ENCODE measurements at places on chromosomes 6 and 20.

DNA sequence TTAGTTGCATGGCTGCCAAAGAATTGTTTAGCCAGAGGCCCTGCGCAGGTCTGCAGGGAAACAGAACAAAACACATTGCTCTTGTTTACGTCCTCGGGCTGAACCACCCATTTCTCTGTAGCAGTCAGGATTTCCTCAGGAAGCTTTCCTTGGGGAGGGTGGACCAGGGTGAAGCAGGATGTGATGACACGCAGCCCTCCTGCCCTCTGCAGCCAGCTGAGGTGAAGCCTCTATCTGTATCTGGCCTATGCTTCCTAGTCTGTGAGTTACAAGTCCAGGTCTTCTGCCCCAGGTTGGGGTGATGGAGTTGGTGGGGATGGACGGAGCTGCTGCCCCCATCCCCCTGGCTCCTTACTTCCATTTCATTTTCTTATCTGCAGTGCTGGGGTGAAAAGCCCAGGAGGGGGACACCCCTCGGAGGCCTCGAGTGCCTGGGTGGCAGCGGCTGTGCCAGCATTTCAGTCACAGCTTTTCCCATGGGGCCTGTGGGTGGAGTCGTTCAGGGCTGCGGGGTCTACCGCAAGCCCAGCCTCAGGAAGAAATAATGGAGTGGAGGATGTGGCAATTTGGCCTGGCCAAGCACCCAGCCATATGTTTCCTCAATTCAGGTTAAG lies 24.9 kb downstream of the SASH1 start:
- no peak for DNase-seq

- no peak for DNase-seq
Observed at GRCh38 chr6:3402310-3403237, 54.3 kb downstream of the SLC22A23 start.

DNA sequence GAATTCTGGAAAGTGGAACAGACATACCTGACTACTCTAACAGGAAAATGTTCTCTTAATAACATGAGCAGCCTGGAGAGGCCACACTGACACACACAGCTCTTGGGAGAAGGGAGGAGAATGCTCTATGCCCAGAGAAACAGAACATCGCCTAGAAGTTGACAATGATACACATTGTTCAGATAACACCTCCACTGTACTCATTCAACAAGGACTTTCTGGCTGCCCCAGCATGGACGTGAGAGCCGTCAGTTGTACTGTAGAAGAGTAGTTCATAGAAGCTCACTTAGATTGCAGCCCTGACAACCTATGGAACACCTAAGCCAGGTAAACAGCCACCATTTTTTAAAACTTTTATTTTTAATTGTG lies 28.9 kb downstream of the BMP7 start:
- DNase-seq = no peak

GRCh38 chr20:10005885-10006284 lies 28.9 kb upstream of the ANKEF1 start:
- no peak for DNase-seq

DNA sequence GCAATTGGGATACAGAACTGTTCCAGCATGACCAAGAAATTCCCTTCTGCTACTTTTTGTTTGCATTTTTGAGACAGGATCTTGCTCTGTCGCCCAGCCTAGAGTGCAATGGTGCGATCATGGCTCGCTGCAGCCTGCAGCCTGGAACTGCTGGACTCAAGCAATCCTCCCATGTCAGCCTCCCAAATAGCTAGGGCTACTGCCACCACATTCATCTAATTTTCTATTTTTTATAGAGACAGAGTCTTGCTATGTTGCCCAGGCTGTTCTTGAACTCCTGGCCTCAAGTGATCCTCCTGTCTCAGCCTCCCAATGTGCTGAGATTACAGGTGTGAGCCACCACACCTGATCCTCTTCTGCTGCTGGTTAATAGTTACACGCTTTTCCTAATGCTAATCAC lies 204.9 kb downstream of the SOX4 start:
- no peak for DNase-seq

- no peak for DNase-seq
Observed at GRCh38 chr6:112717401-112717800, 370.3 kb downstream of the RFPL4B start.

DNA sequence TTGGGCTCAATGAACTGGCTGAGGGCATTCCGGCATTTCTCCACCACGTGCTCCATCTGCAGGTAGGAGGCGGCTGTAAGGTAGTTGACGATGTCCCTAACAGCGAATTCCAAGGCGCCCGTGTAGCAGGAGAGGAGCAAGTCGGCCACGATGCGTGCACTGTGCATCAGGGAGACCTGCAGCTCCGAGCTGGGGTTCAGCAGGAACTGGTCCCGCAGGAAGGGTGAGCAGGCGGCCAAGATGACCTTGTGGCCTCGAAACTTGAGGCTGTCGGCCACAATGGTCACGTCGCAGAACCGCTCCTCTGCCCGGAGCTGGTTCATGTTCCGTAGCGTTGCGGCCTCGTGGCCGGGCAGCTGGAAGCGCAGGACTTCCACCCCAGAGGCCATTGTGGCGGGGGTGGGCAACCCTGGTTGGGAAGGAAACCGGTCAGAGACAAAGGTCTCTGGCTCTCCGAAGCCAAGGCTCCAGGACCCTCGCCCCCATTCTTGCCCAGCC lies 920 bp downstream of the ZBTB12 start:
- DNase-seq = no peak

DNA sequence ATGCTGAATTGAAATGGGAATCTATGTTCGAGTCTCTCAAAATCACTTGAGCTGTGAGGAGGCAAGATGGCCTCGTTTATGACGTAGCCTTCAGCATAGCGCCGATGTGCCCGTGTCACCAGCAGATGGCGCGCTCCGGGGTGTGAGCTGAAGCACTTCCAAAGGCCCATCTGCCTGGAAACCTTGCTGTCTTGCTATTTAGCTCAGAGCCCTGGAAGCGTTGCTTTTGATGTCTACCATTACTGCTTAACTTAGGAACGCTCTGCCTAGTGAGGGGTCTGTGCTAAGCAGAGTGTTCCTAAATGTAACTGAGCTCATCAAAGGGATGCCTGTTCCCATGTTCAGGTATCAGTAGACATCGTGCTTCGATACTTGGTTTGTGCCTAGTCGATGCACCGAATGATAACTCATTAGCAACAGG lies 67.7 kb downstream of the SYCP2L start:
- peak; percentile 66 for DNase-seq

GRCh38 chr20:10807013-10807412 lies 133.2 kb upstream of the JAG1 start:
- no peak for DNase-seq

GRCh38 chr20:22807646-22808244 lies 223.4 kb upstream of the FOXA2 start:
- DNase-seq = peak; percentile 91

- no peak for DNase-seq
Observed at GRCh38 chr6:16674801-16675392, 86.4 kb downstream of the ATXN1 start.

- no peak for DNase-seq
Observed at GRCh38 chr6:44342052-44342451, 398 bp upstream of the SPATS1 start.

- peak; percentile 59 for DNase-seq
Observed at GRCh38 chr20:43514648-43514999, 7.1 kb downstream of the L3MBTL1 start.

DNA sequence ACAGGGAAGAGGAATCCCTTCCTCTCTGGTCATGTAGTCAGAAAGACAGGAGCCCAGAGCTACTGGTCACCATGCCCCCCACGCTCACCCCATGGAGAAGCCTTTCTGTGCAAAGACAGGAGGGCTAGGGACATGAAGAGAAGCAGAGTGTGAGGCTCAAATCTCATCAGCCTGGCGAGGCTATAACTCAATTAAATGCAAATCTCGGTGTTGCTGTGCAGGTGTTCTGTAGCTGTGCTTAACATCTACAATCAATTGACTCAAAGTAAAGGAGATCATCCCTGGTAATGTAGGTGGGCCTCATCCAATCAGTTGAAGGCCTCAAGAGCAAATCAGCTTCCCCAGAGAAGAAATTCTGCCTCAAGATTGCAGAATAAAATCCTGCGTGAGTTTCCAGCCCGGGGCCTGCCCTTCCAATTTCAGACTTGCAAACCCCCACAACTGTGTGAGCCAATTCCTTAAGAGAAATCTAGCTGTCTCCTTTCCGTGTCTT lies 64.4 kb downstream of the CHMP4B start:
- DNase-seq = no peak

GRCh38 chr20:45938727-45939438 lies 4.4 kb downstream of the PCIF1 start:
- DNase-seq = no peak

DNA sequence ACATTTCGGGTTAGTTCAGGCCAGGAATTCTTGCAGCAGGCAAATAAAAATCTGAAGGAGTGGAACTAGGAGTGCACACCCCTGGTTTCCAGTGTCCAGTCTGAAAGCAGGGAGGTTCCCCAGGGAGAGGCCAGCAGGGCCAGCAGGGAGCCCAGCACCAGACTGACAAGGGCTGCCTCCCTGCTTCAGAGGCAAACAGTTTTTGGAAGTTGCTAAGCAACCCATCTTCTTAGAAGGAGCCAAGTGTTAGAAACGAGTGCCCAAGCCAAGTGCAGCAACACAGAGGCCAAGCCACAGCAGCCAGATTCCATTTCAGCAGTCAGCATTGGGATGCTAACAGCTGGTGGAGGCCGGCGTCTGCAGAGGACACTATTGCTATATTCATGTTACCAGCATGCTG lies 179.1 kb downstream of the SYNDIG1 start:
- DNase-seq = no peak

GRCh38 chr6:165819394-165819793 lies 156.4 kb upstream of the PDE10A start:
- no peak for DNase-seq

GRCh38 chr6:4270001-4270400 lies 134.6 kb upstream of the ECI2 start:
- peak; percentile 17 for DNase-seq

DNA sequence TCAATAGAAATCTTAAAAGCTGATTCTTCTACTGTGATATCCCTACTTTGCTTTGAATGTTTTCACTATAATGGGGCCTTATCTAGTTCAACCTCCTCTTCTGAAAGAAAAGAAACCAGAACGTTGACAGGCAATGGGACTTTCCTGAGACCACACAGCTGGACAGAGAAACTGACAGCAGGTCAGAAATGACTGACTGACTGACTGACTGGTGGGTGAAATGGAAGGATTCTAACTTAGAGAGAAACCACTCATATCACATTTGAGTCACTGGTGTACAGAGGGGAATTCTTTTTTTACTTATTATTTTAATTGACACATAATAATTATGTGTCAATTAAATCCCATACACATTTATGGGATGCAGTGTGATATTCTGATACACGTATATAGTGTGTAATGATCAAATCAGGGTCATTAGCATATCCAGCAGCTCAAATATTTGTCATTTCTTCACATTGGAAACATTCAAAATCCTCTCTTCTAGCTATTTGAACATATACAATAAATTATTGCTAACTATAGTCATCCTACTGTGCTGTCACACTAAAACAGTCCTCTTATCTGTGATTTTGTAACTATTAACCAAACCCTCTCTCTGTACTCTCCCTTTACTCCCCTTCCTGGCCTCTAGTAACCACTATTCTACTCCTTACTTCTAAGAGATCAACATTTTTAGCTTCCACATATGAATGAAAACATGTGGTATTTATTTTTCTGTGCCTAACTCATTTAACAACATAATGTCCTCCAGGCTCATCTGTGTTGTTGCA lies 64.8 kb upstream of the NRSN1 start:
- no peak for DNase-seq

GRCh38 chr6:6900569-6901204 lies 207.1 kb upstream of the RREB1 start:
- no peak for DNase-seq

GRCh38 chr20:60727425-60727824 lies 524.6 kb upstream of the CDH4 start:
- DNase-seq = no peak

DNA sequence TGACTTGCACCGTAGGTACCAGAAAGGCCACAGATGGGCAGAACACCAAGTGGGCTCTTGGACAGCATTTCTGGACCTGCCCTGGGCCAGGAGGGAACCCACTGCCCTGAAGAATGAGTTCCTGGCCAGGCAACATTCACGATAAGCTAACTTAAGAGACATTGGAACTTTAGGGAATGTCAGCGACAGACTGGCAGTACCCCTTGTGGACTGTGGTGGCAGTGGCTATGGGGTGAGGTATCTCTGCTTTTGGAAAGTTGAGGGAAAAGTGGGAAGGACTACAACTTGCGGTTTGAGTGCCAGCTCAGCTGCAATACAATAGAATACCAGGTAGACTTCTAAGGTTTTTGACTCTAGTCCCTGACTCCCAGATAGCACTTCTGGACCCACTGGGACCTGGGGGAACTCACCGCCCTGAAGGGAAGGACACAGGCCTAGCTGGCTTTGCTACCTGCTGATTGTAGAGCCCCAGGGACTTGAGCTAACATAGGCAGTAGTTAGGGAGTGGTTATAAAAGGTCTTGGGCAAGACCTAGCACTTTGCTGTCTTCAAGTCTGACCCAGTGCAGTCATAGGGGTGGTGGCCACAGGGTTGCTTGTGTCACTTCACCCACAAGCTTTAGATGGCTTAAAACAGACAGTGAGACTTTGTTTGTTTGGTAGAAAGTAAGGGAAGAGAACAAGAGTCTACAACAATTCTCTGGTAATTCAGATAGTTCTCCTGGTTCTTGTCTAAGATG lies 617.6 kb downstream of the COL12A1 start:
- no peak for DNase-seq

DNA sequence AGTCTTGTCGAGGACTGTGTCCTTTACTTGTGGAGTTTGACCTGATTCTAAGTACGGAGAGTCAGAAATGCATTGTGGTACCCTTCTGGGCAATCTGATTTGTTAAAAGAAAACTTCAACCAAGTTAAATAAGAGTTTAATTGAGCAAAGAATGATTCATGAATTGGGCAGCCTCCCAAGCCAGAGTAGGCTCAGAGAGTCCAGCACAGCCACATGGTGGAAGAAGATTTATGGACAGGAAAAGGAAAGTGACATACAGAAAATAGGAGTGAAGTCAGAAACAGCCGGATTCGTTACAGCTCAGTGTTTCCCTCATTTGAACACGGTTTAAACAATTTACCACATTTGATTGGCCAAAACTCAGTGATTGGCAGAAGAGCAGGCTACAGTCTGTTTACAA lies 329.2 kb downstream of the DHX35 start:
- no peak for DNase-seq

DNA sequence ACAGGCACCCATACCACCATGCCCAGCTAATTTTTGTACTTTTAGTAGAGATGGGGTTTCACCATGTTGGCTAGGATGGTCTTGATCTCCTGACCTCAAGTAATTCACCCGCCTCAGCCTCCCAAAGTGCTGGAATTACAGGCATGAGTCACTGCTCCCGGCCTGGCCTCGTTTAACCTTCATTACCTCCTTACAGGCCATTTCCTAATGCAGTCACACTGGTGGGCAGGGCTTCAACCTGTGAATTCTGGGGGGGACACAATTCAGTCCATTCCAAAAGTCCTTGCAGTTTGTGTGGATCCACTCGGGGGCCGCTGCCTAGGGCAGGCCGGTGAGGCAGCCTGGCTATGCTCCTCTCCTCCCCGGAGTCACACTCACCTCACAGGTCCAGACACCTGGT lies 112.4 kb upstream of the SNX9 start:
- no peak for DNase-seq

GRCh38 chr6:104885518-104886043 lies 25.9 kb upstream of the HACE1 start:
- DNase-seq = no peak

Data from SJCRH30 (cell line).